ENCODE measurements at places on chromosomes 7 and 10.
A peak's percentile ranks its signal among the peaks of the same experiment; 100 is the strongest.

DNA sequence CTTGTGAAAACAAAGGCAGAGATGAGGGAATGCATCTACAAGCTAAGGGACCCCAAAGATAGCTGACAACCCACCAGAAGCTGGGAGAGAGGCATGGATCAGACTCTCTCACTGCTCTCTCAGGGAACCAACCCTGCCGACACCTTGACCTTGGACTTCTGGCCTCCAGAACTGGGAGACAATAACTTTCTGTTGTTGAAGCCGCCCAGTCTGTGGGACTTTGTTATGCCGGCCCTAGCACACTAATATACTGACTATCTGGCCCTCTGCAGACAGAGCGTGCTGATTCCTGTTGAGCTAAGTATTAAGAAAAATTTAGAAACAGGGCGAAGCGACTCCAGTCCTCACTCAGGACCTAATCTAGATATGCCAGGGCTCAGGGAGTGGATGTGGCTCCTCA is 144.3 kb upstream of the TCF7L2 start:
- no peak for DNase-seq

- DNase-seq, result no peak
Observed at GRCh38 chr10:63670291-63670898, 149.2 kb downstream of the REEP3 start.

DNA sequence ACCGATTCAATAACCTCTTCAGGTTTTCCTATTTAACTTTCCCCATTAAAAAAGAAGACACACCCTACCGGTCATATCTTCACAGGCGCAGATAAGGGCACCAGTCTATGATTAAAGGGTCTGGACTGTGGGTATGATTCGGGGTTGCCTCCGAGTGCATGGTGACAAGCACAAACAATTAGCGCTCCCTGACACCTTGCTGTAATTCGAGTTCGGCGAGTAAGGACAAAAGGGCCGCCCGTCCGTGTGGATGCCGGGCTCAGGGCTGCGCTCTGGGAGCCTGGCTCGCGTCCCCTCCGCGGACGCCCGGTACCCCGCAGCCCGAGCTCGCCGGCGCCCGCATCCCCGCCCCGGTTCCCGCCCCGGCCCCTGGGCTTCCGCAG is 111.9 kb upstream of the RHEB start:
- DNase-seq, result peak; percentile 62

- no peak for DNase-seq
Observed at GRCh38 chr10:122373721-122374120, 787 bp upstream of the PLEKHA1 start.

DNA sequence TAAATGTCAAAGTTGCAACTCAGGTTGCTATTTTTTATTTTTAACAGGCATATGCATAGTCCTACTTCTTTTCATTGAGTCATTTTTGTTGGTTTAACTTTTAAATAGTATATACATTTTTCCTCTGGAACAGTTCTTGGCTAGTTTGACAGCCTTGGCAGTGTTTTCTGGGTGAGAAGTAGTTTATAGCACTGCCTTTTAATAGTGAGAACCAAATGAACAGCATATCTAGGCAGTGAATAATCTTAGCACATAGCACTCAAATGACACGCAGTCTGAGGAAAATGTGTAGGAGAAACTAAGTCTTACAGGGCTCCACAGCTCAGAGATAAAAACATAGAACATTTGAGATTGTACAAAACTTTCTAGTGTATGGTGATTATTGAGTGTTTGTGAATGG is 265.5 kb upstream of the POT1 start:
- no peak for DNase-seq

DNA sequence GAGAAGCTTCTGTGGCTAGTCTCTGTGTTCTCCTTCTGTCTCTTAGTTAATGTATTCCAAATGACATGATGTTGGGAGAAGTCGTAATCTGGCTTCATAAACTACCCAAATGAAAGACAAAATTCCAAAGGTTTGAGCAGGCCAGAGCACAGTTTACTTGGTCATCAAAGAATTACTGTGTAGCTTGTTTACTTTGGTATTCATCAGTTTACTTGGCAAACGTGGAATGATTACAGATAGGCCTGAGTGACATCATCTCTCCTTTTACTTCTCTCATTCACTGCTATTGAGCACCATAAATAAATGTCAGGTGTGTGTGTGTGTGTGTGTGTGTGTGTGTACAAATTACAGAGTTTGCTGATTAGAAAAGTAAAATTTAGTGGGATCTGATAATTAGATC is 327.3 kb downstream of the PHTF2 start:
- DNase-seq, result no peak

DNA sequence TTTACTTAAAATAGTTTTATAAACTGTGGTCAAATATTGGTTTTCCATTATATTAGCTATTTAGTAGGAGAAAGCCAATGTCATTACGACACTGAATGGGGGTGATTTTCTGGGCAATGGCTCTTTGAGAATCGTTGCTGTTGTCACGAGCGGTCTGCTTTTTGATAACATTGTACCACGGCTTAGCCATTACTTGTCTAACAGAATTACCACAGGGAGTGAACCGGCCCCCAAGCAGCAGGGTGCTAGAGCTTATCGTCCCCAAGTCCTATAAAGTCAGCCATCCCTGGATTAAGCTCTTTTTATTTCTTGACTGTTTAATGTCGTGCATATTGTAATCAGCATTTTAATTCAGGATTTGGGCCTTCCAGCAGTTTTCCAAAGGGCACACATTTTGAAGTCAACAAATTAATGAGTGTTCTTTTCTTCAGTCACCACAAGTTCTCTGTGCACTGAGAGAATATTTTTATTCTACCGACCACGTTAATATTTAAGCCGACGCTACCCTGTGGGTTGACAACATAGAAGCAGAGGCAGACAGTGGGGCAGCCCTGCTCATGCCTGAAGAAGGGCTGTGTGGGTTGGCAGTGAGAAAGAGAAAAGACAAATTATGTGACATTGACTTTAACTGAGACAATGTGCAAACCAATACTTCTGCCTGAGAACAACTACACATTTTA is 125.8 kb downstream of the ICA1 start:
- no peak for DNase-seq

Data from SW 1271 (cell line).